ENCODE measurements at places on chromosomes 6 and 20.

- no peak for DNase-seq
Measured at GRCh38 chr6:115847671-115848070, 213.0 kb downstream of the FRK start.

DNA sequence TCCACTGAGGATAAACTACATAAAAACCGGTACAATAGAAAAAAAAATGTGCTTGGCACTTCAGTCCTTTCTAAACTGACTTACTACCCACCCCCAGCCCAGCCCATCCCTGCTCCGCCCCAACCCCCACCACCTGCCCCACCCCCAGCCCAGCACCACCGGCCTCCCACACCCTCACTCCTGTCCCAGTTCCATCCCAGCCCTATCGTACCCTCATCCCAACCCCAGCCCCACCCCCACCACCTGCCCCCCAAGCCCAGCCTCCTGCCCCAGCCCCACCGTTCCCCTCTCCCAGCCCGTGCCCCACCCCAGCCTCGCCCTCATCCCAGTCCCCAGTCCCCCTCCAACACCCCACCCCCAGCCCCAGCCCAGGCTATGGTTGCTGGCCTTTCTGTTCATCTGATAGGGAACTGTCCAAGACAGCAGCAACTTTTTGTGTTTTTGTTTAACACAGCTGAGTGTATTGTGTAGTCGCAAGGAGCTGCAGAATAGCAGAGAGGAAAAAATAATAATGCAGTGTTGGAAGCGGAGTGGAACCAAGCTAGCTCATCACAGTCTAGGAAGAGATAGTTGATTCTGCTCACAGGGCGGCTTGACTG is 61.9 kb downstream of the SASH1 start:
- no peak for DNase-seq

DNA sequence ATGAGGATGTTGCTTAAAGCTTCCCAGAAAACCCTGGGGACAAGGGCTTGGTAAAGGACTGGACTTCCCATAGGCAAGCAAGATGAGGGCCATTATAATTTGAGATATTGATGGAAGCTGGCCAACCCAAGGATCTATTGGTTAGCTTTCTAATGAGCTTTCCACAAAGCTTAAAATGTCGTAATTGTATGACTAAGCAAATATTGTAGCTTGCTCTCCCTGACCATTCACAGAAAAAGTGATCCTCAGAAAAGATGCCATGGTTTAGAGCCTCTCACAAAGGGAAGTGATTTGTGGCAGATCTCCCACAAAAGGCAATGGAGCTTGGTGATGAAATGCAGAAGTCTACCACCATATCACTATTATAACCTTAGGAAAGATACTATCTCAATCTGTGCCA is 13.6 kb downstream of the IL17F start:
- DNase-seq, result no peak

GRCh38 chr6:139146317-139146726 is 11.4 kb downstream of the HECA start:
- DNase-seq, result no peak

DNA sequence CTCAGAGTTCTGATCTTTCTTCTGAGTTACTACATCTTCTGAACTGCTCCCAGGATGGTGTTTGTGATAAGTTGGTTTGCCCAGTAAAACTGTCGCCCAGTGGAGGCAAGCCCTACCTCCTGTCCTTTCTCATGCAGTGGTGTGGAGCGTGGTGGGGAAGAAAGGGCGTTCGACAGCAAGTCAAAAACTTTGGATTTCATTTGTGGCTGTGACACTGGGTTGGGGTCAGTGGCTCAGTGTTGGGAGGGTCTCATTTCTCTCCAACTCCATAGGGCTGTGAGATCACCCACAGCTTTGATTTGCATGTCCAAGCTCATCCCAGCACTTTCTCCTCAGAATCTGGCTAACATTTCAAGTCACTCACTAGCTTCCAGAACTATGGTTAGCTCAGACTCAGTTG is 17.5 kb upstream of the SLC22A2 start:
- DNase-seq, result no peak

- peak; percentile 53 for DNase-seq
Measured at GRCh38 chr6:40247516-40248115, 313.4 kb upstream of the MOCS1 start.

GRCh38 chr6:21354805-21355238 is 238.7 kb upstream of the SOX4 start:
- DNase-seq, result peak; percentile 67

DNA sequence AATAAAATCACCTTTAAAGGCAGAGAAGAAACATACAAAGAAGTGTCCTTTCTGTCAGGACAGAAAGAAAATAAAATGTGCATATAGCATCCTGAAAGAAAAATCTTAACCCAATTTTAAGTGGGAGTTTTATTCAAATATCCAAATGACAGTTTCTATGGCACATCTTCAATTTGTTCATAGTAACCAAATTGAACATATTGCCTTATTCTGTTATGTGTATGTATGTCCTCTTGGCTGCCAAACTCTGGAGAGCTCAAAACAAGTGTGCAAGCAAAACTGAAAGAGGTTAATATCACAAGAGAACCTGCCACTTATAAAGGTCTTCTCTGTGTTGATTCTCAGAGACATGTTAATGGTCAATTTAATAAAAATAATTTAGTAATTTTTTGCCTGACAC is 334.7 kb downstream of the BCKDHB start:
- DNase-seq, result no peak

GRCh38 chr6:103107985-103108384 is 1714.5 kb downstream of the GRIK2 start:
- no peak for DNase-seq

DNA sequence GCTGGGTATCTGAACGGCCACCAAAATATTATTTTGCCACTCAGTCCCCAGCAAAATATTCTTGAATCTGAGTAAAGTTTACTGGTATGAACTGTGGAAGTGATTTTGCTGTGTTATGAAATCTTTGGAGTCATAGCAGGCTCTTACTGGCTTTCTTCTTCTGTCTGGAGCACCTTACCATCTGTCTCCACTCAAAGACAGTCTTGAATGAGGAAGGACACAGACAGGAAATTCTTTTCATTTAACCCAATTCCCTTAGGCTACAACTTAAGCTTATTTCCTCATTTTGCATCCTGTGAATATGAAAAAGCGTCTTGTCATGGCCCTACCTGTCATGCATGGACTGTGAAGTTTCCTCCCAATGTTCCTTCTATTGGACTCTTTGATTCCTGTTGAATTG is 24.7 kb downstream of the FNDC1 start:
- DNase-seq, result no peak

- no peak for DNase-seq
Measured at GRCh38 chr20:54041336-54041735, 29.1 kb downstream of the BCAS1 start.

- DNase-seq, result no peak
Measured at GRCh38 chr20:35287509-35288324, 3.1 kb upstream of the EIF6 start.

GRCh38 chr6:38482466-38482865 is 157.3 kb downstream of the BTBD9 start:
- no peak for DNase-seq

Measured in NCI-H345 (cell line).